ENCODE measurements at places on chromosomes 3 and 15. TPM values are rescaled to one million over a fixed set of nuclear protein-coding genes. Genes with fewer than 3 reads are reported as not detected.
A peak's percentile ranks its signal among the peaks of the same experiment; 100 is the strongest.

The FANCD2OS gene
- not detected for total RNA-seq

The MYEF2 gene
- total RNA-seq: 16.6 TPM

The GOLGA8M gene
- not detected for total RNA-seq

The SLC22A13 gene
- not detected for total RNA-seq

The ZNF385D gene
- total RNA-seq: 3.9 TPM

The IL17RB gene
- total RNA-seq: 16.5 TPM

DNA sequence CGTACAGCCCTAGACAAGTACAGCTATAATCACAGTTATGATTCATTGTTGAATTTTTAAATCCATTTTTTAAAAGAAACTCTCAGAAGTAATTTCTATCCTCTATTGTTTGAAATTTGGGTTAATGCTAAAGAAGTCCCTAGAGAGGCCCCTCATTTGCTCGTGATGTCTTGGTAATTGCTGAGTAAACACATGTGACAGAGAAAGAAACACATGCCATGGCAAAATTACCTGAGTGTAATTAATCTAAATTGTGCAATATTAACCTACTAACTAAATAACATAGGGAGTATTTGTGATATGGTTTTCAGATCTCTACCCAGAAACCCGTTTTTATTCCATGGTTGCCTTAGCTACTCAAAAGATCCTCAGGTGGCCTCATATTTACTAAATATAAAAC is 10.8 kb downstream of the NEK10 start:
- no peaks in the 10 kb centered on the region for H3K36me3 ChIP-seq
- H3K4me3 ChIP-seq: no peak overlapping the region
- DNase-seq: no peak
- no peaks in the 10 kb centered on the region for H3K27me3 ChIP-seq
- H3K4me1 ChIP-seq: peaks cover 23% of the 10 kb centered on the region
- H3K27ac ChIP-seq: no peak overlapping the region

- no peaks in the 10 kb centered on the region for H3K36me3 ChIP-seq
- DNase-seq: no peak
- H3K27me3 ChIP-seq: no peaks in the 10 kb centered on the region
- peaks cover 9% of the 10 kb centered on the region for H3K4me1 ChIP-seq
Measured at GRCh38 chr3:42851228-42851834, 24.3 kb downstream of the CYP8B1 start.

DNA sequence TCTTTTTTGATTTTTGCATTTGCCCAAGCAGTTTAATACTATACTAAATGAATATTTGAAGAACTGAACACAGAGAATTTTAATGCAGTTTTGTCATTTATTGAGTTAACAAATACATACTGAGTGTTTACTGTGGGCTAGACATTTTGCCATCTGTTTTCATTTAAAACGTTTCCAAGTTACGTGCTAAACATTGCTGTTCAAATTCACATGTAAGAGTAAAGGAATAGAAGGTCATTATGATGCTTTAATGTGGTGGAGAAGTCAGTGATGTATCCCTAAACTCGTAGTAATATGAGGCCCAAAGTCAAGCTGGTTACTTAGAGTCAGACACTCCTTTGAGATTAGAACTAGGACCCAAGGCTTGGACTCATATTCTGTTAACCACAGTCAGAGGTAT is 49.4 kb downstream of the CRYBG3 start:
- no peaks in the 10 kb centered on the region for H3K36me3 ChIP-seq
- DNase-seq: no peak
- H3K27ac ChIP-seq: no peak overlapping the region
- H3K4me3 ChIP-seq: no peak overlapping the region
- H3K27me3 ChIP-seq: no peaks in the 10 kb centered on the region

- H3K4me1 ChIP-seq: peaks cover 29% of the 10 kb centered on the region
- H3K27ac ChIP-seq: no peak overlapping the region
- no peaks in the 10 kb centered on the region for H3K36me3 ChIP-seq
- H3K4me3 ChIP-seq: no peak overlapping the region
Measured at GRCh38 chr3:126528419-126528799, 4.5 kb downstream of the CHST13 start.

DNA sequence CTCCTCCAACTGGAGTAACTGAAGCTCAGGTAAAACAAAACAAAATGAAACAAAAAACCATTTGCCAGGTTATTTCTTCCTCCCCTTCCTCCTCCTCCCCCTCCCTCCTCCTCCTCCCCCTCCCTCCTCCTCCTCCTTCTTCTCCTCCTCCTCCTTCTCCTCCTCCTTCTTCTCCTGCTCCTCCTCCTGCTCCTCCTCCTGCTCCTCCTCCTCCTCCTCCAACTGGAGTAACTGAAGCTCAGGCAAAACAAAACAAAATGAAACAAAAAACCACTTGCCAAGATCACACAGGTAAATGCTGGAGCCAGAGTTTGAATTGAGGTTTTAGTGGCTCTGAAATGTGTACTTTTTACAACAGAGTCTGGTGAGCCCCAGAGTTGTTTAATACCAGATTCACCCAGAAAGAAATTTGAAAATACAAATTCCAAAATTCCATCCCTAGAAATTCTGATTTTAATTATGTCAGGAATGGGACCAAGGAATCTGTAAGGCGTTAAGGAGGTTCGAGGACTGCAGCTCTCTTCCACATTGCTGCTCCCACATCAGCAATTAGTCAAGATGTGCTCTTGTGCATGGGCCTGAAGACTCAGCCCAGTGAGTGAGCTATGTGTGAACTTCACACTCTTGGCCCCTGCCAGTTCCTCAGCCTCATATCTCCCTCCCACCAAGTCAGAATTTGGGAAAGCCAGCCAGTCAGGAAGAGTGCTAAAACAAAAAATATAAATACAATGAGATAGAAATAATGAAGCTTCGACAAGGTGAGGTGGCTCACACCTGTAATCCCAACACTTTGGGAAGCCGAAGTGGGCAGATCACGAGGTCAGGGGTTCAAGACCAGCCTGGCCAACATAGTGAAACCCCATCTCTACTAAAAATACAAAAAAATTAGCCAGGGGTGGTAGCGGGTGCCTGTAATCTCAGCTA is 31.6 kb upstream of the ZNF770 start:
- no peak overlapping the region for H3K4me3 ChIP-seq
- H3K27ac ChIP-seq: no peak overlapping the region
- H3K36me3 ChIP-seq: no peaks in the 10 kb centered on the region
- H3K4me1 ChIP-seq: no peaks in the 10 kb centered on the region

DNA sequence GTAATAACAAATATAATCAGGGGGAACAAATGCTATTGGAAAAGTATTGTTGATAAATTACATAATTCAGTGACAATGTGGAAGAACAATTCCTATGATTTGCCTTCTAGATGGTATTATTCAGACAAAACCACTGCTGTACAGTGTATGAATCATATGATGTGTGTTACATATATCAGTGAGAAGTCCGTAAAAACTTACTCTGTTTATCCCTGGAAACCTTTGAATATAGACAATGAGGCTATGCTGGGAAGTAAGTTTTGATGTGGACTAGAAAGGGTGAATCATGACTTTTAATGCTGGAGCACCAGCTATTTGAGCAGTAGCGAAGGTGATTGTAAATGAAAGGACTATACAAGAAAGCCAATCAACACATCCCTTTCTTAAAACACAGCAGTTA is 17.9 kb downstream of the C3orf38 start:
- H3K27me3 ChIP-seq: no peaks in the 10 kb centered on the region
- no peaks in the 10 kb centered on the region for H3K36me3 ChIP-seq
- no peak for DNase-seq
- no peak overlapping the region for H3K27ac ChIP-seq

DNA sequence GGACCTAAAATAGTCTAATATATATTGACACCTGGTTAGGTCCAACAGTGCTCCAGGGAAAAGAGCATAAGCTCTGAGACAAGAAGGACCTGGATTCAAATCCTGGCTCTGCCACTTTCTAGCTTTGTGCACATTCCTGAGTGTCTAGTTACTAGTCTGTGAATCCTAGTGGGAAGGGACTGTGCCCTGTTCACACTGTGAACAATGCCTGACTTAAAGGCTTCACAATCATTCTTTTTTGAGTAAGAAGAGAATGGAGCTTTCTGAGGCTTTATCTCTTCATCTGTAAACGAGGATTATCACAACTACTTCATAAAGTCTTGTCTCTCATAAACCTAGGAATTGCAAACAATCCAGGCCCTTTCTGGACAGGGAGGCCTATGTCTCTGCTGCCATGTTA is 235.9 kb downstream of the SOX2 start:
- no peak for DNase-seq
- no peaks in the 10 kb centered on the region for H3K36me3 ChIP-seq
- H3K4me1 ChIP-seq: no peaks in the 10 kb centered on the region

DNA sequence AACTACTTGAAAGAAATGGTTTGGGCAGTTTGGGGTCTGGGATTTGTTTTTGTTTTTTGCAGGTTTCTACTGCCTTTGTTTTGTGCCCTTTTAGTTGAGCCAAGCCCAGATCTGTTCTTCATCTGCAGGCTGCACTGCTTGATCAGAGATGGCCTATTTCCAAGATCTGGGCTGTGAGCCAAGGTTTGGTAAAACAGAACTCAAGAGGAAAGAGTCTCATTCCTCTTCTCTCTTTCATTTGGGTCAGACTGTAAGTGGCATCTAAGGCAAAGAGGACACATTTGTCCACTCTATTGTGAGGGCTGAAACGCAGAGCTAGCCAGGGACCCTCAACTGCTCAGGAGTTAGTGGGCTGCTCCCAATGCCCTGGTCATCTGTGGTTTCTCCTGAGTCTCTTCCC is 104.4 kb upstream of the UBE3A start:
- DNase-seq: peak; percentile 18
- no peaks in the 10 kb centered on the region for H3K36me3 ChIP-seq
- no peak overlapping the region for H3K4me3 ChIP-seq
- no peaks in the 10 kb centered on the region for H3K27me3 ChIP-seq
- H3K4me1 ChIP-seq: no peaks in the 10 kb centered on the region
- no peak overlapping the region for H3K27ac ChIP-seq

DNA sequence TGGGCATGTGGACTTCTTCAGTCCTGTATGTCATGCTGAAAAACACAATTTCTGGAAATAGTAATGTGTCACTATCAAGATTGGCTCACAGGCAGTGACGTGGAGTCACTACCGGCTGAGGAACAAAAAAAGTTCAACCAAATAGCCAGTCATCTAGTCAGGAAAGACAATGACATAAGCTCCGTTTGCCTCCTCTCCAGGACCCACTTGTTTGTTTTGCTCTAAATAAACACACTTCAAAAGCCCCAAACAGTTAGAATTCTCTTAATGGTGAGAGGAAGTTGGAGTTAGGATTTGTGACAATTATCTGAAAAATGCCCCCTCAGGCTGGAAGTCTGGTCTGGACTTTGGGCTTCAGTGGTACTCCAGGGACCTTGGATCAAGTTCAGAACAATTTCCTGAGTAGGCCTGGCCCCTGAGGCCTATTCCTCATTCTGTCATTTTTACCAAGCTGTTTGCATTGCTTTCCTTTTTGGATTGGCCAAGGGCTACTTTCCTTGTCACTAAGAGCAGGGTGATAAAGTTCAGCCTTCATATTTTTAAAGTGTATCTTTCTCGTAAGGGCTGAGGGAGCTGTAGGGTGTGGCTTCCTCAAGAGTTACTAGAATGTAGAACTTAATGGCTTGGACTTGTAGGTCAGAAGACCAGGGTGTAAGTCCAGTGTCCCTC is 98.9 kb downstream of the EOMES start:
- no peak overlapping the region for H3K4me3 ChIP-seq
- H3K36me3 ChIP-seq: no peaks in the 10 kb centered on the region
- peaks cover 8% of the 10 kb centered on the region for H3K4me1 ChIP-seq
- no peaks in the 10 kb centered on the region for H3K27me3 ChIP-seq
- DNase-seq: no peak

- H3K4me3 ChIP-seq: no peak overlapping the region
- no peak for DNase-seq
- H3K27me3 ChIP-seq: no peaks in the 10 kb centered on the region
Measured at GRCh38 chr15:93296759-93297500, 207.9 kb upstream of the RGMA start.

DNA sequence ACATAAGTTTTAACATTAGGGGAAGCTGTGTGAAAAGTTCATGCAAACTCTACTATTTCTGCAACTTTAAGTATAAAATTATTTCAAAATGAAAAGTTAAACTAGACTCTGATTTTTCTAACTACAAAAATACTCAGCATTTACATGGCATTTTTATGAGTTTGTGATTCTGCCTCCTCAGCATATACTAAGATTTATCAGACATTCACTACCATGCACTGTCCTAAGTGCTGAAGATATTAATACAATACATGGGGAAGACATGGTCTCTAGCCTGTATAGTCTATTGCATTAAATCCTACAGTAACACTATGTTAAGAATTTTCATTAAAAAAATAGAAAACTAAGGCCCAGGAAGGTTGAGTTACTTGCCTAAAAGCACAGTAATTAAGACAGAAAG is 80.7 kb downstream of the ZNF148 start:
- H3K4me3 ChIP-seq: no peak overlapping the region
- H3K27ac ChIP-seq: no peak overlapping the region
- H3K27me3 ChIP-seq: no peaks in the 10 kb centered on the region
- peaks cover 27% of the 10 kb centered on the region for H3K4me1 ChIP-seq
- no peak for DNase-seq

- H3K36me3 ChIP-seq: no peaks in the 10 kb centered on the region
- H3K4me3 ChIP-seq: no peak overlapping the region
- peak; percentile 81 for DNase-seq
- peak overlapping the region; percentile 57 for H3K27ac ChIP-seq
- no peaks in the 10 kb centered on the region for H3K27me3 ChIP-seq
Measured at GRCh38 chr3:48013288-48013980, 2.8 kb downstream of the MAP4 start.

DNA sequence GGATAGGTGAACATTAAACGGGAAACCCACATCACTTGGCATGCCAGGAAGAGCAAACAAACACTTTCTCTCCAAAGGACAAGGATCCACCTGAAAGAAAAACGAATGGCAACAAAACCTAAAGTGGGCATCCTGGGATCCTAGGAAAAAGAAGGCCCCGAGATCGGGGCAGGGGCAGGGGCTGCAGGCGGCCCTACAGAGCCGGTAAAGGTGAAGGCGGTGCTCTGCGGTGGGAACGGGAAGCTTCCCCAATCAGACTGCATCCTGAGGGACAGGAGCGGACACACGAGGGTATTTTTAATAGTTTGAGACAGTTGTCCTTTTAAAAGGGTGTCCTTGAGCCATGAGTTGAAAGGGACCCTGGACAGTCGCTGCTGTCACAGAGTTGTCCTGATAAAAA is 24.9 kb upstream of the GABRA5 start:
- no peaks in the 10 kb centered on the region for H3K4me1 ChIP-seq
- H3K27ac ChIP-seq: no peak overlapping the region
- peaks cover 12% of the 10 kb centered on the region for H3K27me3 ChIP-seq
- H3K36me3 ChIP-seq: no peaks in the 10 kb centered on the region

- DNase-seq: no peak
- peaks cover 16% of the 10 kb centered on the region for H3K4me1 ChIP-seq
- peaks cover 15% of the 10 kb centered on the region for H3K27me3 ChIP-seq
- H3K36me3 ChIP-seq: no peaks in the 10 kb centered on the region
- no peak overlapping the region for H3K27ac ChIP-seq
- no peak overlapping the region for H3K4me3 ChIP-seq
Measured at GRCh38 chr15:28105793-28106192, 6.7 kb upstream of the OCA2 start.

DNA sequence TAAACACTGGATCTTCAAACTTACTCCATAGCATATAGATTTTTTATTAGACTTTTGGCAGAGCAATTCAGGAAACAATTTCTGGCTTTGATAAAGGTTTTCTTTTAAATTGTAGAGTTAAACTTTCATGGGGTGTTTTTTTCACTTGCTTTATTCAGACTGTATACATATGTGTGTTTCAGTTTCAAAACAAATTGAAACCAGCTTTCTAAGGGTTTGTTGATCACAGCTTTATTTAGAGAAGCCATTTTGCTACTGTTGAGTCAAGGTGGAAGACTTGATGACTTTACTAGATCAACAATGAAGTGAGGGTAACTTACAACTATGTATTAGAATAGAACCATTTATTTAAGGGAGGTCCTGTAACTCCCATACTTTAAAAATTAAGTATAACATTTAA is 6.2 kb downstream of the UBE2E1 start:
- no peak for DNase-seq
- no peak overlapping the region for H3K4me3 ChIP-seq
- H3K27ac ChIP-seq: no peak overlapping the region
- peaks cover 23% of the 10 kb centered on the region for H3K4me1 ChIP-seq
- no peaks in the 10 kb centered on the region for H3K27me3 ChIP-seq
